ENCODE measurements at places on chromosomes 4 and X. TPM values are rescaled to one million over a fixed set of nuclear protein-coding genes. Genes with fewer than 3 reads are reported as not detected.

GAGE13 gene
- total RNA-seq: not detected

GPRASP1 gene
- 1.3 TPM for total RNA-seq

COQ2 gene
- total RNA-seq: 14.4 TPM

CFAP99 gene
- total RNA-seq: not detected

GSX2 gene
- not detected for total RNA-seq

ATP7A gene
- total RNA-seq: 10.5 TPM
